NCI-H2029 (cell line): ENCODE measurements at places on chromosomes 3 and 15.

- DNase-seq: no peak
Measured at GRCh38 chr3:69411346-69411745, 25.5 kb upstream of the FRMD4B start.

- DNase-seq: no peak
Measured at GRCh38 chr3:193564012-193564411, 9.3 kb upstream of the ATP13A4 start.

- DNase-seq: no peak
Measured at GRCh38 chr3:23671851-23672589, 133.7 kb upstream of the UBE2E1 start.

GRCh38 chr3:77147836-77148578 is 108.1 kb downstream of the ROBO2 start:
- no peak for DNase-seq

GRCh38 chr15:52076889-52077781 is 35.4 kb downstream of the BCL2L10 start:
- no peak for DNase-seq

DNA sequence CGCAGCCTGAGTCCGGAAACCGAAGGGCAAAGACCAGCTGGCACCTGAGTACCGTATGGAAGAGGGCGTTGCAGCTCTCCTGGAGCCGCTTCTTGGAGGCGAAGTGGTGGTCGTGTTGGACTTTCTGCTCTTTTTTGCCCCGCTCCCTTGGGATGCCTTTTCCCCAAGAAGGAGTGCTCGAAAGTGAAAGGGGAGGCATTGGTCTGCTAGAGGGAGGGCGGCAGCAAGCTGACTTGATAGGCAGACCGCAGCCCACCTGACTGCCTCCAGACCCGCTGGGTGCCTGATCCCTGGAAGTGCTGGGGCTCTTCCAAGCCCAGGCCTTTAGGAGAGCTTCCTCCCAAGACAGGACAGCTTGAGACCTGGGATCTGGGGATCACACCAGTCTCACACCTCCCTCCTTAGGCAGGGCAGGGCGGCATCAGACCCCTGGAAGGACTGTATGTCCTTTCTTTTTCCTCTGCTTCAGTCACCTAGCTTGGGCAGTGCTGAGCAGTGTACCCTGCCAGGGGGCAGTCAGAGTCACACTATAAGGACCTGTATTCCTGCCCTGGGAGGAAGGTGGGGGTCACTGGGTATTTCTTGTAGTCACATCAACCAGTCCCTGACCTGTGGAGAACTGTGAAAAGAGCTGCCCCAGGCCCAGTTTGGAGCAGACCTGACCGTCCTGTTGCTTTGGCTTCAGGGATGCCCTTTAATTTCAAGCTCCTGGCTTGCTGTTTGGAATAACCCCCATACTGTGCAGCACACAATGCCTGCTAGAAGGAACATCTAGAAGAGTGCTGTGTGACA is 2.1 kb downstream of the ACVR2B start:
- no peak for DNase-seq

DNA sequence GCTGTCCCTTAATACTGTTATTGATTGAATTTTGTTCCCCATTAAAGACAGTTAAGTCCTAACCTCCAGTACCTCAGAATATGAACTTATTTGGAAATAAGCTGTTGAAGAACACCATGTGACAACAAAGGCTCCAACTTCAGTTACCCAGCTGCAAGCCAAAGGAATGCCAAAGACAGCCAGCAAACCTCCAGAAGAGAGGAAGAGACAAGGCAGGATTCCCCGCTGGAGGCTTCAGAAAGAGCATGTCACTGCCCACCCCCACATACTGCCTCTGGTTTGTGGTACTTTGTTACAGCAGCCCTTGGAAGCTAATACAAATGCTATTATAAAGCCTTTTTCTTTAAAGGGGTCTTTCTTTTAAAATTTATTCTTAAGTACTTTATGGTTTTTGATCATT is 18.4 kb upstream of the NEK10 start:
- DNase-seq: no peak

GRCh38 chr3:129529436-129530210 is 1.2 kb downstream of the RHO start:
- no peak for DNase-seq

- no peak for DNase-seq
Measured at GRCh38 chr3:13505147-13506130, 25.3 kb downstream of the HDAC11 start.

GRCh38 chr3:9067352-9067975 is 104.2 kb upstream of the RAD18 start:
- DNase-seq: peak; percentile 59

DNA sequence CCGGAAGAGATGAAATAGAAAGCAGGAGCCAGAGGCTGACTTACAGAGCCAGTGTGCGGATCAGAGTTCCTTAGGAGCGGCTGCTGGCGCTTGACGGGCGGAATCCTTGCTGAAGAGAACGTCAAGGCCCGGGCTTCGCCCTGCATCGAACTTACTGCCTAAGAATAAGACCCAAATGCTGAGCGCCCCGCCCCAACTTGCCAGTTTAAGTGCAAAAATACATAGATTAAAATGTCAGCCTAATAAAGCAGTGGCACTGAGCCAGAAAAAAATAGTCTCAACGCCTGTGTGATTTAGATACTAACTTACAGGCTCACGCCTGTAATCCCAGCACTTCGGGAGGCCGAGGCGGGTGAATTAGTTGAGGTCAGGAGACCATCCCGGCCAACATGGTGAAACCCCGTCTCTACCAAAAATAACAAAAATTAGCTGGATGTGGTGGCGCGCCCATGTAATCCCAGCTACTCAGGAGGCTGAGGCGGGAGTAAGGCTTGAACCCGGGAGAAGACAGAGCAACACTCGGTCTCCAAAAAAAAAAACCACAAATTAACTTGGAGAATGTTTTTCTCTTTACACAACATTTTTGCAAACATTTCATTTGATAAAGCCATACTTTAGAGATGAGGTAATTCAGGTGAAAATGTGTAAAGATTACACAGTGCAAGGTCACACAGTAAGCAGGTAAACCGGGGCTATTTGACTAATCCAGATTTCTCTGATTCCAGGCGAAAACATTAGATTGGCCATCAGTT is 1.2 kb upstream of the UBP1 start:
- peak; percentile 86 for DNase-seq

GRCh38 chr3:194344012-194344411 is 7.1 kb downstream of the CPN2 start:
- peak; percentile 34 for DNase-seq

DNA sequence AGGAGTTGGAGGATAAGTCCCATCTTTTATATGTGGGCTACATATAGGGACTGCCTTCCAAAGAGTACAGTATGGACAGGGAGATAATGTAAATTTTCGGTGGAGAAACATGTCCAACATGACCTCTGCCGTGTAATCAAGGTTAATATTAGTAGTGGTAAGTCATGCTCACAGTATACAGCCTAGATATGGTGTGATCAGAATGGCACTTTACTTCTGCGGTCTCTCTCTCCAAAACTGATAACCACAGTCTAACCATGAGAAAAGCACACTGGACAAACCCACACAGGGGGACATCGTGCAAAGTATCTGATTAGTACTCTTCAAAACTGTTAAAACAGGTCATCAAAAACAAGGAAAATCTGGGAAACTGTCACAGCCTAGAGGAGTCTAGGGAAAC is 66.6 kb upstream of the PLCL2 start:
- no peak for DNase-seq

DNA sequence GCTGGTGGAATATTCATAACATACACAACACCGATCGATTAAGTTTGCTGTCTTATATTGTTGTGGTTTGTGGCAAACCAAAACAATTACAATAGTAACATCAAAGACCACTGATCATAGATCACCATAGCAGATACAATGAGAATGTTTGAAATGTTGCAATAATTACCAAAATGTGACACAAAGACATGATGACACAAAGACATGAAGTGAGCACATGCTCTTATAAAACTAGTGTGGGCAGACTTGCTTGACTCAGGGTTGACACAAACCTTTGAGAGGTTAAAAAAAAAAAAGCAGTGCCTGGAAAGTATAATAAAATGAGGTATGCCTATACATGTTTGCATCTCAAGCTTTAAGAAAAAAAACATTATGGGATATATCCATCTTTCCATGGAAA is 130.3 kb downstream of the NR1I2 start:
- DNase-seq: no peak

DNA sequence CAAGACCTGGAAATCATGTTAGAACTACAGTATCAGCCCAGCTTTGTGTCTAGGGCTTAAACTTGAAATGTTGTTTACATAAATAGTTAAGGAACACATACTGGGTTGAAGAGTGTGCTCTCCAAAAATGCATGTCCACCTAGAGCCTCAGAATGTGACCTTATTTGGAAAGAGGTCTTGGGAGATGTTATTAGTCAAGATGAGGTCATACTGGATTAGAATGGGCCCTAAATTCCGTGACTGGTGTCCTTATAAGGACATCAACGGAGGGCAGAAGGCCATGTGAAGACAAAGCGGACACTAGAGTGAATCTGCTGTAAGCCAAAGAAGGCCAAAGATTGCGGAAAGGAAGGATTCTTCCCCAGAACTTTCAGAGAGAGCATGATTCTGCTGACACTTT is 759.2 kb upstream of the CFAP20DC start:
- DNase-seq: peak; percentile 11

GRCh38 chr3:119291062-119291700 is 3.0 kb upstream of the ARHGAP31 start:
- DNase-seq: no peak

DNA sequence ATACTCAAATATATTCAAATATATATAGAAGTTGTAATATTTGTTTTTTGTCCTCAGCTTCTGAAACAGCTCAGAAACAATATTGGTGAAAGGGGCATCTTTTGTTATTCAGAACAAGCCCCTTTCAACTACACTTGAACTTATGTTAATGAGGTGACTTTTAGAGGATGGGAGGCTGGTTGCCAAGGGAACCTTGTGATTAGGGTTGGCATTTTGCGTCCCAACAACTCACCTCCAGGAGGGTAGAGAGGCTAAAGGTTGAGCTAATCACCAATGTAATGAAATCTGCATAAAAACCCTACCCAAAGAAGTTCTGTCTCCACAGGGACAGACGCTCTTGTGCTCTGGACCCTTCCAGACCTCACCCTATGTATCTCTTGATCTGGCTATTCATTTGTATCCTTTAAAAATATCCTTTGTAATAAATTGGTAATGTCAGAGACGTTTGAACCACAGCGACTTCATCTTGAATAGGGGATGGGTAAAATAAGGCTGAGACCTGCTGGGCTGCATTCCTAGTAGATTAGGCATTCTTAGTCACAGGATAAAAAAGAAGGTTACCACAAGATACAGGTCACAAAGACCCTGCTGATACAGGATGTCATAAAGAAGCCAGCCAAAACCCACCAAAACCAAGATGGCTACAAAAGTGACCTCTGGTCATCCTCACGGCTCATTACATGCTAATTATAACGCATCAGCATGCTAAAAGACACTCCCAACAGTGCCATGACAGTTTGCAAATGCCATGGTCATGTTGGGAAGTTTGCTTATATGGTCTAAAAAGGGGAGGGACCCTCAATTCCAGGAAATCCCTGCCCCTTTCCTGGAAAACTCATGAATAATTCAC is 111.1 kb downstream of the FMN1 start:
- no peak for DNase-seq

DNA sequence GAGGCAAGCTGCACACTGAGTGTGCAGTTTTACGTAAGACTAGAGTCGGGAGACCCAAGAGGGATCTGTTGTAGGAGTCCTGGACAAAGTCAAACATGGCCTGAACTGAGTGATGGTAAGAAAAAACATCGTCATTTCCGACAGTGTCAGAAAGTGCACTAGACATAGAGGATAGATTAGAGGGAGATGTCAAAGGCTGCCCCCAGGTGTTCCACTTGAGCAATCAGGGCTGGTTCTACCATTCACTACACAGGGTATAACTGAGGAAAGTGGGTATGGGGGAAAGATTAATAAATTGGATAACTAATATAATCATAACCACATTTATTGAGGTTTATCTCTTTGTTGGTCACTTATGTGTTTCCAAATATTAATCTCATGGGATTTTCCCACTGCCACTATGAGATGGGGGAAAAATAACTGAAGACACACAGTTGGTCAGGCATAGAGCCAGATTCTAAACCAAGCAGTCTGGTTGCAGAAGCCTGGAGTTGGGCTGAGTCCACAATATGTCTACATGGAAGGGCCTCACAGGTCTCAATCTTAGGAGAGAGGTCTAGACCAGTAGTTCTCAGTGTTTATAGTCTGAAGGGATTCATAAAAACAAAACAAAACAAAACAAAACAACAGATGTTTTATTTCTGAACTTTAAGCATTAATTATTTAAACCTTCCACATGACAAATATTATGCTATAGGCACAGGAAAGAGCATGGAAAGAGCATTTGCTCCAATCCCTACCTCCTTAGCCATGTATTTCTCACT is 766.5 kb downstream of the NTRK3 start:
- DNase-seq: no peak

DNA sequence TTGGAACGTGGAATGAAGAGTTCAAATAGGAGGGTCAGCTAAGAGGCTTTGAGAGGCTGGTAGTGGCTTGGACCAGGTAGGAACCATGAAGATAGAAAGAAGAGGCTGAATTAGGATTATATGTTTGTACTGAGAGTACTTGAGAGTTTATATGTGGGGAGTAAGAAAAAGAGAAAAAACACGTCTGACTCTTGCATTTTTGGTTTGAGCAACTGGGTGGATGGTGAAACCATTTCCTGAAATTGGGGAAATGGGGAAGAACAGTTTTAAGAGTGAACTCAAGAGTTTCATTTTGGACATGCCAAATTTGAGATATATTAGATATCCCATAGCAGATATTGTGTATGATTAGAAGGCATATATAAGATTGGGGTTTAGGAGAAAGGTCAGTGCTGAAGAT is 92.9 kb upstream of the TNIK start:
- DNase-seq: no peak

- DNase-seq: no peak
Measured at GRCh38 chr15:69140306-69140705, 20.1 kb upstream of the GLCE start.

- DNase-seq: no peak
Measured at GRCh38 chr3:138340511-138340910, 7.9 kb upstream of the MRAS start.

- DNase-seq: no peak
Measured at GRCh38 chr3:51975852-51976549, 1.1 kb downstream of the ABHD14A start.

- DNase-seq: no peak
Measured at GRCh38 chr3:33071946-33072345, 25.0 kb downstream of the GLB1 start.

DNA sequence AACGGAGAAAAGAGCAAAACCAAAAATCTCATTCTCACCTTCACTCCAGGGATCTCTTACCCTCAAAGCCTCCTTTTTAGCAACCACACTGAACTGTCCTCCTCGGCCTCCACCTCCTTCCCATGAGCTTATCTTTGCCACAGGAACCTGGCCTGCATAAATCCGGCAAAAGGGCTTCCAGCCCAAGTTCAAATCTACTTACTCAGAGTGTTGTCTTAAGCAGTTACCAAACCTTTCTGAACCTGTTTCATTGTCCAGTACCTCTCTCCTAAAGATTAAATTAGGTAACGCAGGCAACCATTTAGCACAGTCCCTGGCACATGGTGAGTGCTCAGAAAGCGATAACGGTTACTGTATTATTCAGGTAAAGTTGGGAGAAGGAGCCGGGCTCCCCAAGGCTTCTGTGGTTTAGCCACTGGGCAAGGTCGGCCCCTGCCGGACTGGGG is 777 bp downstream of the CIB1 start:
- no peak for DNase-seq
